ENCODE measurements at places on chromosomes 1 and 21.

DNA sequence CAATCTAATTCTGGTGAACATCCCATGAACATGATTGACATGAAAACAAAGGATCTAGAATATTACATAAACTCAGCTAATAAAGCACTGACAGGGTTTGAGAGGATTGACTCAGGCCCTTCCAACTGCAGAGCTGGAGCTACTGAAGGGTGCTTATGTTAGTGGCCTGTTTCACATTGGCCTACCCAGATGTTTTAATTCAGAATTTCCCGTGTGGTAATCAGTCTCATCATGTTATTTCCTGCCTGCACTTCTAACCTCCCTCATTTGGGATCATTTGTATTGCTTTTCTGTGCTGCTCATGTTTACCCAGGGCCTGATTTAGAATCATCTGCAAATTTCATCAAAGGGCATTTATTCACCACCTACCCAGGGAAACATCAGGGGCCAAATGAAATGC is 270.3 kb downstream of the PLPP3 start:
- DNase-seq = no peak

GRCh38 chr1:106755682-106756406 is 300.6 kb upstream of the PRMT6 start:
- no peak for DNase-seq

- DNase-seq = no peak
These were observed 25.0 kb upstream of the COL18A1 start for GRCh38 chr21:45379901-45380330.

GRCh38 chr1:34396042-34396441 is 219.3 kb downstream of the C1orf94 start:
- no peak for DNase-seq

- no peak for DNase-seq
These were observed 2.7 kb downstream of the SMPDL3B start for GRCh38 chr1:27937524-27937836.

GRCh38 chr1:39331647-39332046 is 127.2 kb downstream of the MACF1 start:
- DNase-seq = no peak

GRCh38 chr1:14881775-14882672 is 271.5 kb upstream of the TMEM51 start:
- DNase-seq = no peak

- DNase-seq = no peak
These were observed 136.2 kb downstream of the RHOU start for GRCh38 chr1:228871314-228872061.

DNA sequence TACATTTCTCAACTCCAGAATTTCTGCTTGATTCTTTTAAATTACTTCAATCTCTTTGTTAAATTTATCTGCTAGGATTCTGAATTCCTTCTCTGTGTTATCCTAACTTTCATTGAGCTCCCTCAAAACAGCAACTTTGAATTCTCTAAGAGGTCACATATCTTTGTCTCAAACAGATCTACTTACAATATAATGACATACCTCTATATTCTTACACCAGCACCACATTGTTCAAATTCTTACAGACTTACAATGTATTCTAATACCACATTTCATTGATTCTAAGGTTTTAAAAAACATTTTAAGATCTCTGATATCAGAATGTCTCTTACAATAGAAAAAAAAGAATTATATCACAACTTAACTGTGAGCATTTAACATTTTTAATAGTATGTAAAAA is 77.4 kb downstream of the DIRAS3 start:
- DNase-seq = no peak

- no peak for DNase-seq
These were observed 263.9 kb downstream of the DNM3 start for GRCh38 chr1:172105230-172105629.
